Putamen (tissue), 1 donor: ENCODE measurements at places on chromosomes 4 and X.

- DNase-seq: no peak
Observed at GRCh38 chr4:183300655-183301054, 19.4 kb downstream of the CLDN22 start.

DNA sequence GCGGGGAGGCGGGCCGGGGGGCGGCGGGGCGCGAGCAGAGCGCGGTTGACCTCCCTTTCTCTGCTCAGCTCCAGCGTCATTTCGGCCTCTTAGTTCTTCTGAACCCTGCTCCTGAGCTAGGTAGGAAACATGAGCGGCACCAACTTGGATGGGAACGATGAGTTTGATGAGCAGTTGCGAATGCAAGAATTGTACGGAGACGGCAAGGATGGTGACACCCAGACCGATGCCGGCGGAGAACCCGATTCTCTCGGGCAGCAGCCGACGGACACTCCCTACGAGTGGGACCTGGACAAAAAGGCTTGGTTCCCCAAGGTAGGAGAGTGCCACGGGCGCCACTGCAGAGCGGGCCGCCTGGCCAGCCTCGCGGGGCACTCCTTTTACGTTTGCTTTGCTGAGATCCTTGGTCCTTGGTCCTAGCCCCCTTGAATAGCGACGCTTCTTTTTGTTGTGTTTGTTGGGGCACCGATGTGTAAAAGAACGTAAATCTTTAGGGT is at the start of gene HTATSF1:
HTATSF1 (plus strand) TSS at position 37 of the 497 bp plus-strand sequence; CDS start at position 130, 93 bp downstream.
- DNase-seq: no peak

DNA sequence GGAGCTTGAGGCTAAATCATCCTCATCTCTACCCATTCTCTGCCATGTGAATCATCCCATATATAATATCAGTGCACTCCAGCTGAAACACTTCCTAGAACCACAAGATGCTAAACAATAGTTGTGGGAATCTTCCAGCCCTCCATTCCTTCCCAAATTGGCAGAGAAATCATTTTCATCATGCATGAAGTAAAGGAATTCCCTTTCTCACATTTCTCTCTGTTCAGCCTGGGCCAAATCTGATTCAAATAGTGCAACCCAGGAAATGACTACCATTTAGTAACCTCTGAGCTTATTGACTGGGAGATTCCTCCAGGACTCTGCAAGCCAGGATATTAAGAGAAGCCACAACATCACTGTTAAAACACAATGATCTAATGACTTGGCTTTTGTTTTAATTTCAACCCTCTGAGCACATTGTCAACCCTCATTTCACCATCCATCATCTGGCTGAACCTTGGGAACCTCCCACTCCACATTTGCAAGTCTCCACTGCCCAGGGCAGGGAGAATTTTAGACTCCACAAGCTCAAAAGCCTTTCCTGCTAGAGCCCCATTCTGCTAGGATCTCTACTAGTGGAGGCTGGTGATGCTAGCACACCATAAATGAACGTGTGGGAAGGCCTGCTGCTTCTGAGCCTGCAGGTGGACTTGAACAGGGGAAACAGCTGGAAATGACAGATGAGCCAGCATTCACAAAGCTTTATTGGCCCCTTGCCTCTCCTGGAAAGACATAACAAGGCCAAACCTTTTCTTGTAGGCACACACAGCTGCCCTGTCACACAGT is 133.9 kb downstream of the TET2 start:
- DNase-seq: no peak

DNA sequence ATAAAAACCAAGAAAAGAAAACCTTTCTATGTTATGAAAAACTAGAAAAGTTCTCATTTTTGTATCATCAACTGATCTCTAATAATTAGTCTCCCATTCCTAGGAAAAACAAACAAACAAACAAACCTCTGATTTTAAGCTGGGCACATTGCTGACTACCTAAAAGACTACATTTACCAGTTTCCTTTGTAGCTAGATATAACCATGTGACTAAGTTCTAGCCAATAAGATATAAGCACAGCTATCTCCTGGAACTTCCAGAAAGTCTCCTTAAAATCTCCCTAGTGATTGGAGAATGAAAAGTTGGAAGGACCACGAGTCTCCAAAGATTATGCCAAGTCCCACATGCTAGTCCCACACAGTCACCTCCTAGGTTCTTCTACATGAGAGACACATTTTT is 108.9 kb downstream of the NR3C2 start:
- DNase-seq: no peak

DNA sequence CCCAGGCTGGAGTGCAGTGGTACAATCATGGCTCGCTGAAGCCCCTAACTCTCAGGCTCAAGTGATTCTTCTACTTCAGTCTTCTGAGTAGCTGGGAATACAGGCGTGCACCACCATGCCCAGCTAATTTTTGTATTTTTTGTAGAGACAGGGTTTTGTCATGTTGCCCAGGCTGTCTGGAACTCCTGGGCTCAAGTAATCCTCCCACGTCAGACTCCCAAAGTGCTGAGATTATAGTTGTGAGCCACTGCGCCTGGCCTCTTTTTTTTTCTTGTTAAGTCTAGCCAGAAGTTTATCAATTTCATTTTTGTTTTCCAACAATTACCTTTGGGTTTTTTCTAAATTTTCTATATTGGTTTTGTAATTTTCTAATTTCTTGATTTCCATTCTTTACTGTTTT is 100.6 kb downstream of the GC start:
- no peak for DNase-seq

- DNase-seq: no peak
Observed at GRCh38 chr4:55161739-55162138, 36.3 kb upstream of the KDR start.

DNA sequence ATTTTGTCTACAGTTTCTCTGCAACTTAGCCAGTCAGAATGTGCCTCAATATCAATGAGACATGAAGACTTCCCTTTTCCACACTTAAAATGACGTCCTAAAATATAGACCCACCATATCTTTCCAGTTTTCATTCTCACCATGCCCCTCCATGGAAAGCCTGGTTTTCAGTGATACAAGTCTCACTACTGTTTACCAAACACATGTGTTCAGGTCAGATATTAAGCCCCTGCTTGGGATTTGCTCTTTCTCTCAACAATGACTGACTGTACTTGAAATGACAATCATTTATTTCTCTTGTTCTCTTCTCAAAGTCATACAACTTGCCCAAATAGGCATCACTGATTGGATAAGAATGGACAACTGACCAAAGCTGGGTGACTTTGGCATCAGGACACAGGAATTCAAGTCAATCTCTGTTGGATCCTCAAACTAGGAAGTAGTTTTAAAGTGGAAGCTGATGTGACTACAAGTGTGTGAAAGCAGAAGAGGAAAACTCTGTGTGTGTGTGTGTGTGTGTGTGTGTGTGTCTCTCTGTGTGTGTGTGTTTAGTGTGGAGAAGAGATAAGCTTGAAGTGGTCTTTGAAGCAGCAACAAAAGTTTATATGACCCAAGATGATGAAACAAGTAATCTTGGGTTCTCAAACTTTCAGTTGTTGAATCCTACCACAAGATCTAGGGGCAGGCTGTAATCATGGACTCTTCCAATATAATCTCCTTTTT is 217.4 kb upstream of the FGF13 start:
- no peak for DNase-seq

DNA sequence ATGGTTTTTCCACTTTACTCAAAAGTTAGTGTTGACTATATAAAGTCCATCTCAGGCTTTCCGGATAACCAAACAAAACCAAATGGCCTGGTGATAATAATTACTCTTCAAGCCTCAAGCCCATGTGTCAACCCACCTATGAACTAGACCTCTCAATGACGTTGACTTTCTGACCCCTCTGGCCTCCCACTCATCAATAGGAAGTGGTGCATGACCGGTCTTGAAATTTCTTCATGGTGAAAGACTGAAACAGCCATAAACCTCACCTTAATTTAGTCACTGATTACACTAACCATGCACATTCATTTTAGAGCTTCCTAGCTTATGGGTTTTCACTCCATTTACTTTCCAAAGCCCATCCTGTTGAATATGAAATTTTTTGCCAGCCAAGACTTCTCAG is 276.0 kb downstream of the KLHL13 start:
- no peak for DNase-seq

GRCh38 chrX:73868916-73869315 is 305.9 kb downstream of the CHIC1 start:
- DNase-seq: no peak

- DNase-seq: no peak
Observed at GRCh38 chr4:142434519-142435224, 411.4 kb downstream of the INPP4B start.

DNA sequence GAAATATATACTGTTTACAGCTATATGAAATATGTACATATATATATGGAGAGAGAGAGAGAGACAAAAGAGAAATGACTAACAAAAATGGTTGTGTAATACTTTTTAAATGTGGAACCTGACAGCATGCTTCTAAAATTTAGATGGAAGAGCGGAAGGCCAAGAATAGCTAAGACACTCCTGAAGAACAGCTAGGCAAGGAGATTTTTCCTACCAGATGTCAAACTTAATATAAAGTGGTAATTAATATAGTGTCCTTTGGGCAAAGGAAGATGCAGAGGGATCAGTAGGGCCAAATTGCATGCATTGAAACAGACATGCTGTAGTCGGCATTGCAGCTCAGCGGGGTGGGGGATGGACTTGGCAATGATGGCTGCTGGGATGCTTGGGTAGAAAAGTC is 45.2 kb downstream of the ADD1 start:
- DNase-seq: no peak

GRCh38 chr4:25810461-25811373 is 52.1 kb downstream of the SEL1L3 start:
- no peak for DNase-seq

DNA sequence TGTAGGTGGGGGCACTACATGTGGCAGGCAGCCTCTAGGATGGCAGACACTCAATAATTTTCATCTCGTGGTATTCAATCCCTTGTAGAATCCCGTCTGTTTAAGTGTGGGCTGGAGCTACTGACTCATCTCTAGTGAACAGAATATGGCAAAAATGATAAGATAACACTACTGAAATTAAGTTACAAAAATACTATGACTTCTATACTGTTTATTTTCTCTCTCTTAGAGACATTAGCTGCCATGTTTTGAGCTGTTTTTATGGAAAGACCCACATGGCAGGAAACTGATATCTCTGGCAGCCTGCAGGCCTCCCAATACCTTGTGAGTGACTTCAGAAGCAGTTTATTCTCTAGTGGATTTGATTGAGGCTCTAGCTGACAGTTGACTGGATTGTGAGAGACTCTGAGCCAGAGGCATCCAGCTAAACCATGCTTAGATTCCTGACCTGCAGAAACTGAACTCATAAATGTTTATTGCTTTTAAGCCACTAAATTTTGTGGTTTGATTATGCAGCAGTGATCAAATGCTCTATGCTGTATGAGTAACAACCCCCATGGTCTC is 298.8 kb upstream of the CTSO start:
- DNase-seq: no peak

DNA sequence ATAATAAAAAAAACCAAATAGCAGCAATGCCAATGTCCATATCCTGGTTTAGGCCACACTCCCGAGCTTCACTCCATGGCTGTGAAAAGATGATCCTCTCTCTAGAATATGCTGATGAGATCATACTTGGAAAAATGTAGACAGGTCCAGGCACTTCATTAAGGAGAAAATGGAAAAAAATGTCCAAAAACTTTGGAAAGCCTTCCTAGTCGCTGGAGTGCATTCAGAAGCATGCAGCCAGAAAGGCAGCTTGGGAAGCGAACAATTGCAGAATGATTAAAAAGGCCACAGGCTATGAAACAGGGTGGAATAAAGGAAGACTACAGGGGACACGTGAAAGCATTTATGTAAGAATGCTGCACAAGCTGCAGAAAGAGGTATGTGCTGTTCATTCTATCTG is 165.6 kb upstream of the HCCS start:
- DNase-seq: no peak

DNA sequence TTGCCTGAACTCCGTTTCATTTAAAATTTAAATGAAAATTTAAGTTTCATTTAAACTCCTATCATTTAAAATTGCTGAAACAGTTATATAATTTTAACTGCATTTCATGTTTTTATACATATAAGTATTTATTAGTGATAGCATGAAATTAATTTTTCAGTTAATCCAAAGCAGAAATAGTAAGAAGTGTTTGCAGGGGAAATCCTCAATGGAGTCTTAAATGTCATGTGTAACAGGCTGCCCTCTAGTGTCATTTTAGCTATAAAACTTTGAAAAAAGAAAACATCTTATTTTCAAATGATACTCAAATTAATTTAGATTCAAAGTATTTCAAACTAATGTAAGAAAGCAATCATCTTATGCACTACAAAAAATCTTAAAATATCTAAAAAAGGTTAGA is 27.2 kb downstream of the TAPT1 start:
- no peak for DNase-seq

GRCh38 chr4:183029365-183029764 is 69.7 kb upstream of the WWC2 start:
- DNase-seq: no peak

- DNase-seq: no peak
Observed at GRCh38 chrX:19370061-19370460, 26.3 kb downstream of the PDHA1 start.

GRCh38 chr4:106495476-106495875 is 126.9 kb upstream of the GIMD1 start:
- DNase-seq: no peak

DNA sequence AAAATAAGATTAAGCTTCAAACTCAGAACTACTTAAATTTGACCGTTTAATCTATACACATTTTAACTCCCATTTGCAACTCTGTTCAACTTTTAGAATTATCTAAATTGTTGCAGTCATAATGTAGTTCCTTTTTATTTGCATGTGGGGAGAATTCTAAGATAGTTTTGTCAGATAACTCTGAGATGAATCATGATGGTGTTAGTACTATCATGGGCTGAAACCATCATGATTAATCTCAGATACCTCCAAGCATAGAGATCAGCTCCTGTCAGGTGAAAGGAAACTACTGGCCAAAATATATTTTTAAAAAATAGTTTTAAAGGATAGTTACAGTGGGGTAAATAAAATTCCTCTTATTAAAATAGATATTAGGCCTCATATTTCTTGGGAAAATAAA is 39.0 kb downstream of the FBXO8 start:
- no peak for DNase-seq

GRCh38 chr4:75048208-75048879 is 115.4 kb downstream of the PARM1 start:
- DNase-seq: no peak

GRCh38 chr4:169376421-169376820 is 105.7 kb upstream of the SH3RF1 start:
- no peak for DNase-seq

- DNase-seq: no peak
Observed at GRCh38 chrX:49228185-49228584, 5.0 kb downstream of the CACNA1F start.
